ENCODE measurements at places on chromosomes 5 and 9.

DNA sequence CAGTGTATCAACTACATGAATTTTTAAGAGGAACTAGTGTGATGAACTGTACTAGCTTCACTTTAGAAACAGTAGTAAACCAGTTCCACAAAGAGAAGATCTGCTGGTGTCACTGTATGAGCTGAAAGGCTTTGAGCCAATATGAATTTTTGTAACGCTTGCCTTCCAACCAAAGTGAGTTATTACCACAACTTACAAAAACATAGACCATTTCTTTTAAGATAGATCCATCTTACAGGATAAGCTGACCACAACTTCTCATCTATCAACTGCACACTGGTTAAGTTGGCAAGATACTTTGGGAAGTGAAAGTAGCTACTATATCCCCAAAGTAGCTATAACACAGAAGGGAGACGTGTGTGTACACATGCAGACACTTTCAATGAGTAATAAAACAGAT lies 849.6 kb upstream of the DMAC1 start:
- DNase-seq = no peak

- no peak for DNase-seq
These were observed 56.8 kb upstream of the CPEB4 start for GRCh38 chr5:173831196-173831914.

DNA sequence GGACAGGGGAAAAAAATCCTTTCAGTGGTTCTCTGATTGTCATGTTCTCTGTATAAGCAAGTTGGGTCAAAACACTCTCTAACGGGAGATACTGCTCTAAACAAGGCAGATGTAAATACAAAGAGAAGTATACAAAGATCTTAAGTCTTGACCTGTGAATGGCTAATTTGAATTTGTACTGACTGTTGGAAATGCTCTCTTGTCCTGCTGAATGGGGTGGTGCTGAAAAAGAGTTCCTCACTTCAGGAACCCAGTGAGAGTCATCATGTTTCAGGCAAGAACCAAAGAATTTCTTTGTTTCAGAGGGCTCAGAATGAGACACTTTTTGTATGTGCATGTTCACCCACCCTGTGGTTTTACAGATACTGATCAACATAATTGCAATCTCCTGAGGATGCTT lies 461.0 kb downstream of the NR2F1-AS1 start:
- DNase-seq = no peak

DNA sequence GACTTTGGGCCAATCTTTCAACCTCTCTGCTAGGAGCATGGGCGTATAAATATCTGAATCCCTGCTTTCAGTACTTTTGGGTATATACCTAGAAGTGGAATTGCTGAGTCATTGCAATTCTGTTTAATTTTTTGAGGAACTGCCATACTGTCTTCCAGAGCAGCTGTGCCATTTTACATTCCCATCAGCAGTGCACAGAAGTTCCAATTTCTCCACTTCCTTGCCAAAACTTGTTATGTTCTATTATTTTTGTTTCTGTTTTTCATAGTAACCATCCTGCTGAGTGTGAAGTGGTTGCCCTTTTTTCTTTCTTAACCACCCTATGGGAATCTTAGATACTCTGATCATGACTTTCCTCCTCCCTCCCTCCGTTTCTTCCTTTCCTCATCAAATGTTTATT lies 11.1 kb upstream of the CCIN start:
- DNase-seq = no peak

- no peak for DNase-seq
These were observed 1.0 kb downstream of the FAM200C start for GRCh38 chr5:160398806-160399205.

DNA sequence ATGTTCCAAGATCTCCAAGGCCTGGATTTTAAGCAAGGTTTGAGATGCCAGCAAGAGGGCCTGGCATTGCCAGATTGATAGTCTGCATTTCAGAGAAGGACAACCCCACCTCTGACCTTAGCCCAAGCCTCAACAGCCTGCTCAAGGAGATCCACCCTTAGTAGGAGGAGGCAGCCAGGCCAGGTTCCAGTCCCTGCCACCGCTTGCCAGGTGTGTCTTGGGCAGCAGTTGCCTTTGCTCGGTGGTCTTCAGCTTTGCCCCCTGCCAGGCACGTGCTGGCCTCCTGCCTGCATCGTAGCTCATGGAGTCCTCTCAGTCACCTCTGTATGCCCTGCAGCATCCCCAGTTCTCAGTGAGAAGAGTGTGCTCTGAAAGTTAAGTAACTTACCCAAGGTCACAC lies 134.2 kb downstream of the KCNIP1 start:
- DNase-seq = no peak

DNA sequence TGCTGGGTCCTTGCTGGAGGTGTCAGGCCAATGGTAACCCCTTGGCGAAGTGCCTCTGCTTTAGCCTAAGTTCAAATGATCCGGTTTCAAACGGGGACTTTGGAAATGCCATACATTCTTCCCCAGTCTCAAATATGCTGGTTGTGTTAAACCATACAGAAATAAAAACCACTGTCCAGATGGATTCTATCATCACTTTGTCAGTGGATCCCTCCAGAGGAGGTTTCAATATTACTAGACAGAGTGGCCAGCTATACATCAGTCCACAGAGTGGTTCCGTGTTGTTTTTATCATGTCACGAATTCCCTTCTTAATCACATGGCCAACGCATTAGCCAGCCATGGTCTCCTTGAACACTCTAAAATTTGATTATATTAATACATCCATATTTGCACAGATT lies 7.3 kb upstream of the RANBP17 start:
- DNase-seq = no peak

DNA sequence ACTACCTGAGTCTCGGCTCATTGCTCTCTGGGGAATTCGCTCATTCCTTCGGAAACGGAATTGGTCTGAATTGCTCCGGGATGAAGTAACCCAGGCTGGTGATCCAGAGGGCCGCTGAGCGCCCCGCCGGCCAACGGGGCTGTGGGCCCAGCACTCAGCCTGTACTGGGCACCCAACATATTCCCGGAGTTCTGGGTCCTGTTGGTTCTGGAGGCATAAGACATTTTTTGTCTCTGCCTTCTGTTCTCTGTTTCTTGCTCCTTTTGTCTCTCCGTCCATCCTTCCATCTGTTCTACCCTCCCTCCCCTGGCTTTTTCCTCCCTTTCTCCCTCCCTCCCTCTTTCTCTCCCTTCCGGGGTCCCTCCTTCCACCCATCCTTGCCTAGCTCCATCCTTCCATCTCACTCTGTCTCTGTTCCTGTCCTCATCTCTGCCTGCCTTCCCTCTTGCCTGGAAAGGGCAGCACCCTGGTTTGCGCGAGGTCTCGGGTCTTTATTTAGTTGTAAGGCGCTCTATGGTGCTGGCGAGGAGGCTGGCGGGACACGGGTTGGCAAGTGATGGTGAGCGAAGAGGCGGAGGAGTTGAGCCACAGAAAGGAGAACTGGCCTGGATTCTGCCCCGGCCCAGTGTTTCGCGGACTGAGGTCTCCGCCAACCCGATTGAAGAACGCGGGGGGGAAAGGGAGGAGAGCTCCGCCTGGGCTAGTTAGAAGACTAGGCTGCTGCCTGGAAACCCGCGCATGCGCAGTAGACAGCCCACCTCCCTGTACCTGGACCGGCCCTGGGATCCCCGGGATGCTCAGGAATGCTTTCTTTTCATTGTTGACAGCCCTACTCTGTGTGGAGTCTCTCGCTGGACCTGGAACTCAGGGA lies 1468.0 kb downstream of the FOXD4L5 start:
- peak; percentile 61 for DNase-seq

GRCh38 chr5:96752341-96753016 lies 55.3 kb downstream of the ERAP1 start:
- DNase-seq = no peak

DNA sequence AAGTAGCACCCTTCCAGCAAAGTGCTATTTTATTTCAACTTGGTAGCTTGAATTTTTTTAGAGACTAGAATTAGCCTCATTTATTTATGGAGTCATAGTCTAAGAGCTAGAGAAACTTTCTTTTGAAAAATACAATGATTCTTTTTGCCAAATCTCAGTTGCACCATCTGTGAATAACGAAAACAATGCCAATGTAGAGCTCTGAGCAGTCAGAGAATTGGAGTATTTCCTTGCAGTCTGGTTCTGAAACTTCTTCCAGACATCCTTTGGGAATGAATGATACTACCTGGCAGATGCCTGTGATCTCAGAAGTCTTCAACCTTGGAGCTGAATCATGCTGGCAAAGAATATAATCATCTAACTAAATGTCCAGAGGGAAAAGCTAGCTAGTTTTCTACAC lies 511.5 kb upstream of the CYLC2 start:
- no peak for DNase-seq

- DNase-seq = no peak
These were observed 259.1 kb downstream of the SYK start for GRCh38 chr9:91060520-91061343.

GRCh38 chr5:67287510-67288268 lies 91.1 kb upstream of the CD180 start:
- no peak for DNase-seq

DNA sequence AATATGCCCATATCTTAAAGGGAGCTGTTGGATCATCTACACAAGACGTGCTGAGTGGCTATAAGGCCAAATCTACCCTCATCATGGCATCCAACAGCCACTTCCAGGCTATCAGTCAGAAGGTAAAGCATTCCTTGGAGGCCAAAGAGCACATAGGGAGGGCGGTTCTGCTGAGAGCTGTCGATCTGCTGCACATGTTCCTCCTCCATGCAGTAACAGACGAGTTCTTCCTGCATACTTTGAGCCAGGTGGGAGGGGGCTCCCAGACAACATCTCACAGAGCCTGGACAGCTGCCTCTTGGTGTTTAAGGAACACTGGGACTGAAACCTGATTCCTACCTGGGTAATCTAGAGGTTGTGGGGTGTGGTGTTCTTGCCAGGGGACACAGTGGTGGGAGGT lies 93.3 kb upstream of the RAI14 start:
- DNase-seq = no peak

GRCh38 chr5:177402271-177403043 lies 2.0 kb upstream of the PFN3 start:
- DNase-seq = peak; percentile 51

DNA sequence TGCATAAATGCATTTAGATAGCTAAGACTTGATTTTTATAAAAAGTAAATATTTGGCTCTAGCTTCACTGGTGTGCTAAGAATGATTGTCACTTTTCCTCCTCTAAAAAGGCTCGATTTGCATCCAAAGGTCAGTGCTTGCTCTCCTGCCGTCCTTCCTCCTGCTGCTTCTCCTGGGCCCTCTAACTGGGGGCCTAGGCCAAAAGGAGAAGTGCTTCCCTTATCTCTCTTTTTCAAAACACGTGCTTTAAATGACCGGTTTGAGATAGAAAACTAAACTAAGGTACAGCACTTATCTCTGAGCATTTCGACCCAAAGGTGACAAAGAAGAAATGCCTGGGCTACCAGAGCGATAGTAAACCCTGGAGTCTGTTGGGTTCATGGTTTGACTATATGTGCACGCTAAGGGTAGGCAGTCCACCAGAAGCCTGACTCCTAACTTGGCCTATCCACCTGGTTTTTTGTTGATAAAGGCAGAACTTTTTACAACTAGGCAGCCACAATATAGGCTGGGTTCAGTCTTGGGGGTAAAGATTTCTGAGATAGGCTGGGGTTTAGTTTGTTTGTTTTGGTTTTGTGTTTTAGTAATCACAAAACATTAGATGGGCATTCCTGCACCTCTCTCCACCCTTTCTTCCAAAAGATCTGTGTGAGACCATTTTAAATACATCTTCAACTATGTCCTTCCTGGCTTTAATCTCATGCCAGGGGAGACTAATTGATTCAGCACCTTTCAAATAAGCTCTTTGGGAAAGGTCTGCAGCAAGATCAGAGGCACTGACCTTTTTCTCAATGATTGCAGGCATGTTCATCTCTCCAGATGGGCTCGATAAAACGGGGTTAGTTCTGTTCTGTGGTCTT lies 3.8 kb downstream of the NR2F1-AS1 start:
- DNase-seq = no peak

DNA sequence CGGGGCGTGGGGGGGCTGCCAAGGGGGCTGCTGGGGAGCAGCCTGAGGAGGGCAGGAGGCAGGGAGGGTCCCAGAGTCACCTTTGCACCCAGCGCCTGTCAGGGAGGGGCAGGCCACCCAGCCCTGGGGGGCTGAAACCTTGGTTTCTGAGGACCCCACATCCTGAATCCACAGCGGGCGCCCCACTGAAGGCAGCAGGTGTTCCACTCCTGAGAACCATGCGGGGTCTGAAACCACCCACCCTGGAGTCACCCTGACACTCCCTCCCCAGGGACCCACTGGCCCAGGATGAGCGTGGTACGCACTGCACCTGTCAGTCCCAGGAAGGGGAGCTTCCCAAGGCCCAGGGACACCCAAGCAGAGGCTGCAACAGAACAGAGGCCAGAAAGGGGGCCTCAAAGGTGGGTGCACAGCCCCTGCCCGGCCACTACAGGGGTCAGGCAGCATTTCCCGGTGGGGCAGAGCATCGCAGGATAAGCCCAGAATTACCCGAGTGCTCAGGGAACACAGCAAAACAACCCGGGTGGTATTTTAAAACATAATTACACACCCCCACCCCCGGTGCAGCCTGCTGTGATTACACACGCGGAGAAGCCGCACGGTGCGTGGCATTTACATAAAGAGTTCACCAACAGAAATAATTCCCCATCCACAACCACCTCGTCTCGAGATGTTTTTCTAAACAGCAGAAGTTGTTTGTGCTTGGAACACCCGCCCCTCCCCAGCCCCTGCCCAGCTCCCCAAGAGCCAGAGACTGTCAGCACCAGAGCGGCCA lies 57.3 kb upstream of the UBAC1 start:
- DNase-seq = no peak

DNA sequence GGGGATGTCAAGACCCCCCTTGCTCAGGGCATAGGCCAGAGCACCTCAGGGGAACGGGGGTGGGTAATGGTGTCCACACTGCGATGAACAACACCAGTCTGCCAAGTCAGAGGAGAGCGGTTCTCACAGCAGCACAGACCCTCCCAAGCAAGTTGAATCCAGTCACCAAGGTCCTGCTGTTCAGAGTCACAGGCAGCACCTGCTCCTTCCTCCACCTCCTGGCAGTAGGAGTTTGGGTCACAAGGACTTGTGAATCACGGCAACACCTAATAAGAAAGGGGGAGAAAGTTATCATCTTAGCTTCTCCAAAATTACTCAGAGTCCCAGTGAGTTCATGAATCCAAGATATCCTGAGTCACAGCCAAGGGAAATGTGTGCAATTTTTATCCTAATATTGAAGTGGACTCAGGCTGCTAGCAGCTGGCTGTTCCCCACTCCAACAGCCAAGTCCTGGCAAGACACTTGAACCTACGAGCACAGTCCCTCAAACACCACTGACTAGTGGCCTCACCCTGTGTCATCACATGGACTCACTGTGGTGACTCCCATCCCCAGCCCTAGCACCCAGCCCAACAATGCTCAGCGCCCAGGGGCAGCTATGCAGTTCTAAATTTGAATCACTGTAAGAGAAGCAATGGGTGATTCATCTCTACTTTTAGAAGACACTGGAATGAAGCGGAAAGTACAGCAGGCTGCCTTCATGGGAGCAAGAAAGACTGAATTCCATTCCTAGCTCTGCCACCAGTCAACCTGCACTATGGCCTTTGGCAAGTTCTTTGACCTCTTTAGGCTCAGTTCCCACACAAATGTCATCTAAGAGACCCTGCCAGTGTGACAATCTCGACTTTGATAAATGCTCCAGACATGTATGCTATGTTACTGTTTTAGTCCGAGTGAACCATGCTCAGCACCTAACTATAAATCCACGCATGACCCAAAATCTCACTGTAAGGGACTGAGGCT lies 113.7 kb downstream of the KLHL3 start:
- DNase-seq = no peak

- no peak for DNase-seq
These were observed 31.6 kb downstream of the CD180 start for GRCh38 chr5:67164856-67165525.

- DNase-seq = no peak
These were observed 123.9 kb downstream of the GHR start for GRCh38 chr5:42547141-42547540.

GRCh38 chr5:36681711-36682110 lies 75.3 kb downstream of the SLC1A3 start:
- no peak for DNase-seq

All from activated CD8-positive, alpha-beta memory T cell treated with anti-CD3 and anti-CD28 coated beads for 1 hour (primary cell).